Psoas muscle (tissue), 8 donors: ENCODE measurements at places on chromosomes 3 and 15.
A peak's percentile ranks its signal among the peaks of the same experiment; 100 is the strongest.

GRCh38 chr3:16191591-16191990 lies 17.1 kb downstream of the GALNT15 start:
- DNase-seq = no peak

- DNase-seq = peak; percentile 82
These were observed 118.7 kb upstream of the SMAD3 start for GRCh38 chr15:66946578-66947164.

DNA sequence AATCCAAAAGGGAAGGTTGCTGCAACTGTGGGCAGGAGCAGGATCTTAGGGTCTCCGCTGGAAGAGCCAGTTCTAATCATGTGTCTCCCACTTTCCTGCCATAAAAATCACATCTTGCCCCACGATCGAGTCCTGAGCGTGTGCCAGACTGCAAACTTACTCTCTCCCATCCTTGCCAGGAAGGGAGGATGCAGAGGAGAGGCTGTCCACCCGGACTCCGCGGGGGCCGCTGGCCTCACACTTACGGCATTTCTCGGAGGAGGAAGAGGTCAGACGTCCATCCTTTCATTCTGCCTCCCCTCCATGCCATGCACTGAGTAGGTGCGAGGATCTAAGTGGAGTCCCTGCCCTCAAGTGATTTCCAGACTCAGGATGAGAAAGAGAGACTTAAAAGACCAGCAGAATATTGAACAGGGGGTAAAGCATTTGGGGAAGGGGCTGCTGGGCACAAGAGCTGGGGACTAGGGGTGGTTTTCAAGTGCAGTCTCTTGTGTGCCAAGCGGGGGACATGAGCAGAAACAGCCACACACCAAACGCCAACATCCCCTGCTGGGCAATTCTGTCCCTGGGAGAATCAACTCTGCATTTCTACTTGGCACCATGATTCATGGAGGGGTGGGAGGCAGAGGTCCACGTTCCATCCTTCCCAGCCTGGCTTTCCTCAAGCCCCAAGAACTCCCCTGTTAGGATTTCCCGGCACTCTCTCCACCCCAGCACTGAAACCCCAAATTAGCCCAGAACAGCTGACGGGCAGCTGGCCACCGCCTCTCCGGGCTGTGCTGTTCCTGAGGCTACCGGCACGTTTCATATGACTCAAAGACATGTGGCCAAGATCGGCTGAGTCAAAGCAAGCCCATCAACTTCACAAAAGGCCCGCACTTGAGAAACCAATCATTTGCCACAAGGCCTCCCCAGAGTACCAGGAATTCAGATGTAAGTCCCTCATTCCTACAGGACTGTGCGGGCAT lies 11.6 kb downstream of the OXTR start:
- DNase-seq = peak; percentile 67

DNA sequence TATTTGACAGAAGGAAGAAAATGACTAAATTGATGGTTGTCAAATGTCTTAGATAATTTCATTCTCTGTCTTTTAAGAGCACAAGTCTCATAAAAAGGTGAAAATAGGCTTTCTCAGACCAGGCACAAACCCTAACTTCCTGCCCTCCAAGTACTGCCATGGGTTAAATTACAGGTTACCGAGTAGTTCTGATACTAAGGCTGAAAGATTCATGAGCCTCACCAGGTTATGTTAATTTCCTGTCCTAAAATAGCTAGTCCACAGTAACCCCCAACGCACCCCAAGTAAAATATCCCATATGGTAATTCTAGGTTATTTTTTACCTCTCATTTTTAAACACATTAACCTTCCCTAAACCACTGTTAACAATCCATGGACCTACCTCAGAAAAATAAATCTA lies 42.0 kb downstream of the GSK3B start:
- no peak for DNase-seq

GRCh38 chr3:16338999-16339398 lies 74.0 kb downstream of the OXNAD1 start:
- no peak for DNase-seq

GRCh38 chr15:93174836-93175235 lies 85.8 kb upstream of the RGMA start:
- DNase-seq = no peak

GRCh38 chr15:51025454-51025846 lies 69.3 kb downstream of the TNFAIP8L3 start:
- no peak for DNase-seq

- no peak for DNase-seq
These were observed 116.1 kb downstream of the FAM43A start for GRCh38 chr3:194801461-194802432.

DNA sequence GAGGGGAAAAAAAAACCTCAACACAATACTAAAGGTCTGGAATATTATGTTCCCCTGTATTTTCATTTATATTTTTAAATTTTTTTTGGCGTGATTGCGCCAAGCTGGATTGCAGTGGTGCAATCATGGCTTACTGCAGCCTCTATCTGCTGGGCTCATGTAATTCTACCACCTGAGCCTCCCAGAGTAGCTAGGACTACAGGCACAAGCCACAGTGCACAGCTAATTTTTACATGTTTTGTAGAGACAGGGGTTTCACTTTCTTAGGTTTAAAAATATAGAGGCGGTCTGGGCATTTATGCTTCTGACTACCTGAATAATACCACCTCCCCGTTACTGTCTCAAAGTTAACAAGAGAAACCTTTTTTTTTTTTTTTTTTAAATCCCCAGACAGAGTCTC lies 51.1 kb upstream of the MAP4 start:
- DNase-seq = no peak

DNA sequence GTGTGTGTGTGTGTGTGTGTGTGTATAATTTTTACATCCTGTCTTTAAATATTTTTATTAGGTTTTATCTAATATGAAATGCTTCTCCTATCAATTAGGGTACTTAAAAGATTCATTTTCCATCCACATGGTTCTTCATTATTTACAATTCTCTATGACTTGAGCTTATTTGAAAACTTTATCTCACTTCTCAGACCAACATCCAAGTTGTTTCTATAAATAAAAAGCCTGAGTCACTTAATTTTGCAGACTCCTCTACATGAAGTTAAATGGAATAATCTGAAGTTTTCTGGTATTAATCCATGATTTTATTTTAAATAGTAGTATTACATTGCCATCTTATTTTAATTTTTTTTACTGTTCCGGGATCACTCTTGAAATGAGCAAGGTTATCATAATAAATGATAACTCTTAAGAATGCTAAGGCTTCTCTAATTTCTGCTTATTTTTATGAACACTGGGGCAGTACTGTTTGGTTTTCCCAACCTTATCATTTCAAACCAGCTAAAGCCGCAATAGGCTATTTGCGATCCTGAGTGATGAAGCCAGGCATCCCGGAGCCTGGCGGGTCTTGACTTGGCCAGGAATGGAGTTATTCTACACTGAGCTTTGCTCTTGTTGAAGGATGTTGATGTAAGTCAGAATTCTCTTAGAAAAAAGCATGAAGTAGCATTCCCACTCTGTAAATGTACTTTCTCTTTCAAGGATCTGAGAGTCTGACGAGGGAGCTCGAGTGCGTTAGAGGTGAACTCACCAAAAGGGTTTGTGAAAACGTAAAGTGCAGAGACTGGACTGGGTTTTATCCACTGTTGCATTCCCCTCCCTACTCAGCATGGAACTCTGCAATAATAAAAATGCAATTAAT lies 220.2 kb upstream of the LRTM1 start:
- no peak for DNase-seq

DNA sequence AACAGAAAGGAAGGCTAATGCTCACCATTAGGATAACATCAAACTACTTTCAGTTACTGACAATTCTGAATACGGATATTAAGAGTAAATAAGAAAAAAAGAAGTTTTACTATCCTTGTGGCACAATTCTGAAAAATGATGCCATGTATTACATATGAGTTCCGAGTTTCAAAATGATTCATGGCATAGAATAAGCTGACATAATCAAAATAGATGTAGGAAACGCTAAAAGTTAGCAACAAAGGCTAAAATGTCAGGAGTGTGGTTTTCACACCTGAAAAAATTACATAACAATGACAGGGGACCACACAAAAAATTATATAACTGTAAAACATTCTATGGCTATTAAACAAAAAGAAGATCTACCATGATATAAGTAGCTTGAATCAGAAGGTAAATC lies 1131.9 kb downstream of the OTOL1 start:
- DNase-seq = no peak

DNA sequence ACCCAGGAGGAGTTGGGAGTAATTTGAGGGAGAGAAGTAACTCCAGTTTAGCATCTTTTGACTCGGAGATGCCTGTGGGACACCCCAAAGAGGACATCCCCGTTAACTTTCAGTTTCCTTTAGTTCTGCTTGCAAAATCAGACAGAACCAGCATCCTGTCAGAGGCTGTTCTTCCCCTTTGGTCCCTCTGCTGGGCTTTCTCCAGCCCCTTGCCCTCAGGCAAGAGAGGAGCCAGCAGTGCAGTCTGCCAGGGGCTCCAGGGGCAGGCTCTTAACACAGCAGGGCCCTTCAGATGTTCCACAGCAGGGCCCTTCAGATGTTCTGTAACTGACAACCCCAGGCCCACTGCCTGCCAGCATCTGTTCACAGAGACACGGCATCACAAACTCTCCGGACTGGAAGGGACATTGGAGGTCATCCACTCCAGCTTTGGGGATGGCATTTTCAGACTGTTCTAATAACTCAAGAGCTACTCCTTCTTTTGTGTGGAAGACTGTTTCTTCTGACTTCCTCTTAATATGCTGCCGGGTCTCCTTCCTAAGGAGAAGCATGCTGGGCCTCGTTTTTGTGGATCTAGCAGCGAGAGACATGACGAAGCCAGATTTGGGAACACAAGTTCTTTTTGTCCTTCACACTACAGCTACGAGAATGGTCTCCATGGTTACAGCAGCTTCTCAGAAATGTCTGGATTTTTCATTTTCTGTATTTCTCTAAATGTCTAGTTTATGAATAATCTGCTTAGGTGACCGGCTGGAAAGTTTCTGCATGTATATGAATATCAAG lies 51.9 kb downstream of the KY start:
- no peak for DNase-seq

- DNase-seq = no peak
These were observed 2.7 kb downstream of the CEP70 start for GRCh38 chr3:138591392-138591791.

DNA sequence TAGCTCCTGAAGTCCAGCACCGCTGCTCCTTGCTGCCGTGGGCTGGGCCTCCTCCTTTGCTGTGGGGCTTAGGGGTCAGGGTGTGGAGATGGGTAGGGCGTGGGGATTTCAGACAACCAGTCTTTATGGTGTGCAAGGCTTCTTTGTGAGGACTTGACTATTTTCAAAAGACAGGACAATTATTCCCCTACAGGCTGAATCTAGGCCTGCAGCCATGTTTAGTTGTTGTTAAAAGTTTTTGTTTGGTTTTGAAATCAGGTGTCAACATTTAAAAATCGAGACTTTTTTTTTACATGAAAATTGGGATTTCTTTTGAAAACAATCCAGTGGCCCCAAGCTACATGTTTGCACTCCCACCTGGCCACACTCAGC lies 10.6 kb downstream of the RPL32 start:
- DNase-seq = no peak

- no peak for DNase-seq
These were observed 162.4 kb upstream of the STT3B start for GRCh38 chr3:31370380-31370666.

GRCh38 chr3:193545304-193545703 lies 9.4 kb downstream of the ATP13A4 start:
- no peak for DNase-seq

DNA sequence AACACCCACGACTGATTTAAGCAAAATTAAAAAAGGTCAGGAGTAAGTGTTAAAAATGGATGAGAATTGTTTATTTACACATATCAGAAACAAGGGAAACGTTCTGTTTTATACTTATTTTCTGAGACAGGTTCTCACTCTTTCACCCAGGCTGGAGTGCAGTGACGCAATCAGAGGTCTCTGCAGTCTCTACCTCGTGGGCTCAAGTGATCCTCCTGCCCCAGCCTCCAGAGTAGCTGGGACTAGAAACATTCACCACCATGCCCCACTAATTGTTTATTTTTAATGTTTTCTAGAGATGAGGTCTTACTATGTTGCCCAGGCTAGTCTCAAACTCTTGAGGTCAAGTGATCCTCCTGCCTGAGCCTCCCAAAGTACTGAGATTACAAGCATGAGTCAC lies 1080.3 kb downstream of the ROBO1 start:
- no peak for DNase-seq

GRCh38 chr15:43975326-43975725 lies 148.5 kb downstream of the WDR76 start:
- DNase-seq = no peak

DNA sequence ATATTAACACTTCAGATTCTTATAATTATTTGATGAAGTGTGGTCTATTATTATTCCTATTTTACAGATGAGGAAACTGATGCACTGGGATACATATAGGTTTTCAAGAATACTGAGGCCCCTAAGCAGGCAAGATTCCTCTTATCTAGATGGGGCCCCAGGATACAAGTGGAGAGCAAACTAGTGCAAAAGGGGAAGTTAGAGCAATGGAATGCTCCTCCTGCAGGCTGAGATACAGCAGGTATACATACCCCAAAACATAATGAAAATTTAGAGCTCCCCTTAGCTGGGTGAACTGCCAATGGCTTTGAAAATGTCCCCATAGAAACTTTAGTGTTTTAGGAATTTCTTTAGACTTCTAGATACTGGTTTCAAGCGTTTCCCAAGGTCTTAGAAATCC lies 247.1 kb downstream of the CHST2 start:
- no peak for DNase-seq

- DNase-seq = no peak
These were observed 592.4 kb downstream of the EPHA3 start for GRCh38 chr3:89699771-89700170.

DNA sequence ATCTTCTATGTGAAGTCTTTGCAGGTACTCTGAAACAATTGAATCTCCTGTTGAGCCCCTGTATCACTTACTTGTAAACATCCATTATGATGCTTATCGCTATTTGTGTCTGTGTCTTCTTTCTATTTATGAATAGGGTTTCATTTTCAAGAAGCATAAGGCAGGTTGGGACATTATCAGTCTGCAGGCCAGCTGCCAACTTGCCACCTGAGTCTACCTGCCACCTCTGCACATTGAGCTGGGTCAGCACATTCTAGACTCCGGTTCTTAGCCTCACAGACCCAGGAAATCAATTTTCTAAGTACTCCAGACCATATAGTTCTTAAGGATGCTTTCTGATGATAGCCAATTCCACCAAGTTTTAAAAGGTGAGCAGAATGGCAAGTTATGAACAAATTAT lies 105.7 kb upstream of the MCTP2 start:
- no peak for DNase-seq

- no peak for DNase-seq
These were observed 82.5 kb downstream of the SLMAP start for GRCh38 chr3:57838627-57839026.

- no peak for DNase-seq
These were observed 7.3 kb downstream of the SSR3 start for GRCh38 chr3:156547637-156548036.

- no peak for DNase-seq
These were observed 64.6 kb downstream of the MYO5A start for GRCh38 chr15:52464040-52464439.

DNA sequence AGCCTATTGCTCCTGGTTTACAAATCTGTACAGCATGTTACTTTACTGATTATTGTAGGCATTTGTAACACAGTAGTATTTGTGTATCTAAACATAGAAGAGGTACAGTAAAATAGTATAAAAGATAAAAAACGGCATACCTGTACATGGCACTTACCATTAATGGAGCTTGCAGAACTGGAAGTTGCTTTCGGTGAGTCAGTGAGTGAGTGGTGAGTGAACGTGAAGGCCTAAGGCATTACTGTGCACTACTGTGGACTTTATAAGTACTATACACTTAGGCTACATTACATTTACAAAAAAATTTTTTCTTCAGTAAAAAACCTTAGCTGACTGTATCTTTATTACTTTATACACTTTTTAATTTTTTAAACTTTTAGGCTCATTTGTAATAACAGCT lies 90.9 kb downstream of the RAP2B start:
- DNase-seq = no peak
